ENCODE measurements at places on chromosomes 12 and 14.
A peak's percentile ranks its signal among the peaks of the same experiment; 100 is the strongest.

DNA sequence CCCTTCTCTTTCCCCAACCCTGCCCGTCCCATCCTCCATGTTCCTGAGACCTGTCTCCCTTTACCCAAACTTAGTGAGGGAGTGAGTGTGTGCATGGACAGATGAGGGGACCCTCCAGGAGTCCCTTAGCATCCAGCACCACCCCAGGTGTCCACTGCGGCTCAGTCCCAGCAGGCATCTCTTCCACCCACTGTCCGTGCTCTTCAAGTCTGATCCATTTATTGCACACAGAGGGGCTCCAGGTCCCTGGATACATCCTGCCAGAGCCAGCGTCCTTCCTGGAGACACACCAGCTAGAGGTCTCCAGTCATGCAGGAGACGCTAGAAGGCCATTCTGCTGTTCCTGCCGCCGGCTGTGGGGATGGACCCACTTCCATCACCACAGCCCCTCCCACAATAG is 239.2 kb downstream of the ADGRD1 start:
- no peak for DNase-seq

GRCh38 chr12:50661300-50662115 is 102.4 kb upstream of the ATF1 start:
- DNase-seq: peak; percentile 11

GRCh38 chr12:117188961-117189724 is 1.1 kb downstream of the FBXO21 start:
- no peak for DNase-seq

- no peak for DNase-seq
These were observed 6.8 kb downstream of the CPNE6 start for GRCh38 chr14:24078146-24078545.

- no peak for DNase-seq
These were observed 5.8 kb downstream of the WSB2 start for GRCh38 chr12:118055144-118055557.

- DNase-seq: no peak
These were observed 17.7 kb downstream of the SMCO2 start for GRCh38 chr12:27464220-27464554.

GRCh38 chr14:87017335-87017734 is 975.6 kb downstream of the GALC start:
- no peak for DNase-seq

DNA sequence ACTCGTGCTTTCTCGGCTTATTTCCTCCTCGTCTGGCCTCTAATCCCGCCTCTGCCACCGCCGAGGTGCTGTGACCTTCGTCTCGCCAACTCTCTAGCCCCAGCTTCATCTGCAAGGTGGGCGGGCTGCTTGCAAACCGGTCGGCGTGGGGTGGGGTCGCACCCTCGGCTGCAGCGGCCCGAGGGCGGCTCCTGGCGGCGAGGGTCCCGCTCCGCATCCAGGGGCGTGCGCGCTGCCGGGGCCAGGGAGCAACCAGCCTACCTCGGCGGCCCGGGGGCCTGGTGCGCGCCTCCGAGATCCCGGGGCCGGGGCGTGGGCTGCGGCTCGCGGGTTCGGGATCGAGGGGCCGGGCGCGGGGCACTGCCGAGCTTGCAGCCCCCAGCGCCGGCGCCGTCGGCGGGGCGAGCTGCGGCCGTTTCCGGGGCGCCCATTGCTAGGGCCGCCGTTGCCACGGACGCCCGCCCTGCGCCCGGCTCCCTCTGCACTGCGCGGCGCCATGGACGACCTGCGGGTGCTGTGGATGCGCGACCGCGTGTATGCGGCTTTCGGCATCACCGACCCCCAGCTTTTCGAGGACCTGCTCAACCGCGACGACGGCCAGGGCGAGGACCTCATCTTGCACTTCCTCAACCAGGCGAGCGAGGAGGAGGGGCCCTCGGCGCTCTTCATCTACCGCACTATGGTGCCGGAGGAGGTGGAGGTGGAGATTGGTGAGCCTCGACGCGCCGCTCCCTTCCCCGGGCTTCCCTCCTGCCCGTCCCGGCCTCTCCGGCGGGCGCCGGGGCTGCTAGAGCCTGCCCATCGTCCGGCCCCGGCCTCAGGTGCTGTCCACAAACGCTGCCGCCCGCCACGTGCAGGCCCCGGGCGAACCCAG is at the start of gene DNAH10:
TSS of gene DNAH10 (plus strand) at position 461 of the 874 bp plus-strand sequence. CDS start at position 497, 36 bp downstream.
- DNase-seq: peak; percentile 58

- DNase-seq: no peak
These were observed 12.1 kb upstream of the LRP6 start for GRCh38 chr12:12278899-12279298.

- DNase-seq: no peak
These were observed 256.3 kb upstream of the RGS6 start for GRCh38 chr14:71675900-71676287.

GRCh38 chr12:89733579-89734201 is 25.1 kb upstream of the ATP2B1 start:
- DNase-seq: no peak

Data from GM12891 (cell line).